ENCODE measurements at places on chromosomes 1 and 21.

DNA sequence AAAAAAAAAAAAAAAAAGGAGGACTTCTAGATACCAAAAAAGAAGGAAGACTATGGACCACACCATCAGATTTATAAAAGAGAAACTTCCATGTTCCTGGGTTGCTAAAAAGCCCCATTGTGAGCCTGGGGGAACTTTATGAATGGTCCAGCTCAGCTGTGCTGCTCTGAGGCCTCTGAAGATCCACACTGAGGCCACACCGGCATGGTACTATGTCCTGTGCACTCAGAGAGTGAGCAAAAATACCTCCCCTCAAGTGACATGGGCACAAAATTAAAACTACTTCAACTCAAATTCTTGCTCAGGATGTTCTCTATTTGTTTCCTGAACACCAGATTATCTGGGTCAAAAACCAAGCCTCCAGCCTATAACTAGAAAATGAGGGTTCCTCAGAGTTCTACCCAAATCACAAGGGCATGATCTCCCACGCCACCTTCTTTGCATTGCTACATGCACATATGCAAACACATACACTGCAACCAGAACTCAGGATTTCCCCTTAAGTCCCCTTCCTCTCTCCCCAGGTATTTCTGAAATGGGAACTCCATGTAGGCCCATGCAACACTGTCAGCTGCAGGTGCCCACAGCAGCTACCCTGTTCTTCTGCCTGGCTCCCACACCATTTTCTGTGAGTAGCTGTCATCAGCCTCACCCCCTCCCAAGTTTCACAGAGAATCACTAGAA is 94.4 kb downstream of the SH3GLB1 start:
- no peak for DNase-seq

- no peak for DNase-seq
These were observed 20.7 kb upstream of the ABCB10 start for GRCh38 chr1:229579059-229579673.

- DNase-seq = no peak
These were observed 22.9 kb upstream of the PKN2 start for GRCh38 chr1:88661188-88661587.

- DNase-seq = no peak
These were observed 12.3 kb downstream of the FAM3B start for GRCh38 chr21:41328660-41329607.

GRCh38 chr21:33075128-33075527 is 5.2 kb downstream of the OLIG1 start:
- no peak for DNase-seq

DNA sequence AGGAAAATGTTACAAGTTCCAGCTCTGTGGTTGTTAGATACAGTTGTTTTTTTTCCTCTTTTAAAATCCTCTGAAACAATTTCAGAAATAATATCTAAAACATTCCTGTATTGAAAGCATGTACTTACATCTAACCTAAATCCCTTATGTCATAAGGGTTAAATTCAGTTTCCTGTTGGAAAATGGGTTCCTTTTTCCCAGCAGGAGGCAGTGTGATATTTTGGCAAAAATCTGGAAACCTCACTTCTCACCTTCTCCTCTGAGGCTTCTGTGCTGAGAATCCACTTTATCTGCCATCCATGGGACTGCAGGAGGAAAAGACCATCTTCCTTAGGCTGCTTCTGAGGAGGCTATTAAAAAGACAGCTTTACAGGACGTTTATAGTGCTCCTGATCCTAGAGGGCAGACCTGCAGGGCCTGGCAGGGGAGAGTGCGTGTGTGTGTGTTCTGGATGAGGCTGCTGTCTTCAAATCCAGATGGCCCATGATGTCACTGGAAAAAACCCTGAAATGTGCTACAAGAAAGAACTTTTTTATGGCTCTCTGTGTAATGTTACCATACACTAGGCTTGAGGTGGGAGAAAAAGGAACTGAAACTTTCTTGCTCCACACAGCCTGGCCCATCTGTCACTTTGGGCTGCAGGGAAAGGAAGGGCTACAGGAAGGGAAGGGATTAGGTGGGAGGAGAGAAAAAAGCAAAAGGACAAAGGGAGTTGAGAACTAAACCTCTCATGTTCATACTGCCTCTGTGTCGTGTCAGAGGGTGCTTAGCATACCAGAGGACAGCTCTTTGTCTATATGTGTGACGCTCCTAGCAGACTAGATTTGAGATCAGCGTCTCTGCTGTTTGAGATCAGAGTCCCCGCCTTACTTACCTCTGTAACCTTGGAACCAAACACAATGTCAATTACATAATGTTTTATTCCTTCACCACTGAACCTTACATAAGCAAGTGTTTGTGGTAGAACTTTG is 379.2 kb upstream of the SPAG17 start:
- DNase-seq = no peak

DNA sequence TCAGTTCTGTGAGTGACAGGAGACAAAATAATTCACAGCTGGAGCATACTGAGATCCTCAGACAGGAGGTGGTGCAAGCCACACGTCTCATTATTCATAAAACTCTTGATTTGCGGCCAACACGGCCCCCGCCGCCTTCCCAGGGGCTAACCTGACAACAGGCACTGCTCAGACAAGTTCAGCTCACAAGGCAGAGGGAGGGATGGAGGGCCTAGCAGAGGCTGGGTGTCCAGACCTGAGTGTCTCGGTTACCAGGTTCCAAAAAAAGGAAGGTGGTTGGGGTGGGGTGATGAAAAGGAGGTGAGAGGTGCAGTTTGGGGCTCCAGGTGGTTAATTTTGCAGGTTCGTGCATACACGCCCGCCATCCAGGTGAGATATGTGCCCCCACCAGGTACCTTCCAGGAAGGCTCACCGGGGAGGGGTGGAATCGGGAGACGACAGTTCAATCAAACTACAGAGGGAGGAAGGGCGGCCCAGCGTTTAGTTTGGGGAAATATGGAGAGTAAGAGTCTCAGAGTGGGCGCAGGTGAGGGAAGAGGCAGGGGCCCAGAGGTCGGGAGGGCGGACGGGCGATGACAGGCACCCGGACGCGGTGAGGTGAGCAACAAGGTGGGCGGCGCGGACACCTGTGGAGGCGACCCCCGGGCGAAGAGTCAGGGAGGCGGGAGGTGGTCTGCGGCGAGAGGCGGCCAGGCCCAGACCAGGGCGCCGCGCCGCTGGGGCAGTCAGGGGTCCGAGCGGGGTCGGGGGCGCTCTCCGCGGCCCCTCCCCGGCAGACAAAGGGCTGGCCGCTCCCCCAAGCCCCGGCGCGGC is 629 bp downstream of the CTNNBIP1 start:
- DNase-seq = peak; percentile 21

DNA sequence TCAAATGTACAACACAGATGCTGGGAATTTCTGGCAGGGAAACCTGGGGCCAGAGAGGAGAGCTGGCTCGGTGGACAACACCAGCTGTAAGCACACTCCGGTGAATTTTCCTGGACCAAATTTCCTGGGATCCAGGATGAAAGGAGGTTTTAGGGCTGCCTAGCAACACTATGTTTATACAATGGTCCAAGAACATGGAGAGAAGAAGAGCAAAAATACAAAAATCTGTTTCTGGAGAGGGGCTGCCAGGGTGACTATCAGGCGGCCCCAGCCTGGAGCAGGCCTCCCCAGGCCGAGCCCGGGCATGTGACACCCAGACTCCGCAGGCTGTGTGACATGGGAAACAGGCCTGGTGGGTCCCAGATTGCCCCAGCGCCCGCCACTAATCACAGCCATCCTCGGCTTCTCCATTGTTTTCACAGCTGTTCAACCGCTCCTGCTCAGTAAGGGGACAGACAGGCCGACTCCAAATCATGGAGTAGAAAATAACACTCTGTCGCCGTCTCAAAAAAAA is 336.0 kb upstream of the NFIA start:
- no peak for DNase-seq

DNA sequence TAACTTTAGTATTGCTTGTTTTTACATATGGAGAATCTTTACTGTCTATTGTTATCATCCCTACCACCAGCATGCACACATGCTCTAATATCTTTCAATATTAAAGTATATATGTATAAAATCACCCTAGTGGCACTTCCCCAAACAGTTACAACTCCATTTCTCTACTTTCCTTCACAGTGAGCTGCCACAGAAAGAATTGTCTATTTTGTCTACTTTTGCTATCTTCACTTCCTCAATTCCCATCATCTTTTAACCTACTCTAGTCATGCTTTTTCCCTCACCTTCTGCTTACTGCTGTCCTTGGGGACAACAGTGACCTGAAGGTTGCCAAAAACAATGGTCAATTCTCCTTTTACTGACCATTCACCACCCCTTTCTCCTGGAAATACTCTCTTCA is 59.2 kb downstream of the VCAM1 start:
- no peak for DNase-seq

- DNase-seq = no peak
These were observed 41.2 kb upstream of the TDRD10 start for GRCh38 chr1:154460695-154461260.

DNA sequence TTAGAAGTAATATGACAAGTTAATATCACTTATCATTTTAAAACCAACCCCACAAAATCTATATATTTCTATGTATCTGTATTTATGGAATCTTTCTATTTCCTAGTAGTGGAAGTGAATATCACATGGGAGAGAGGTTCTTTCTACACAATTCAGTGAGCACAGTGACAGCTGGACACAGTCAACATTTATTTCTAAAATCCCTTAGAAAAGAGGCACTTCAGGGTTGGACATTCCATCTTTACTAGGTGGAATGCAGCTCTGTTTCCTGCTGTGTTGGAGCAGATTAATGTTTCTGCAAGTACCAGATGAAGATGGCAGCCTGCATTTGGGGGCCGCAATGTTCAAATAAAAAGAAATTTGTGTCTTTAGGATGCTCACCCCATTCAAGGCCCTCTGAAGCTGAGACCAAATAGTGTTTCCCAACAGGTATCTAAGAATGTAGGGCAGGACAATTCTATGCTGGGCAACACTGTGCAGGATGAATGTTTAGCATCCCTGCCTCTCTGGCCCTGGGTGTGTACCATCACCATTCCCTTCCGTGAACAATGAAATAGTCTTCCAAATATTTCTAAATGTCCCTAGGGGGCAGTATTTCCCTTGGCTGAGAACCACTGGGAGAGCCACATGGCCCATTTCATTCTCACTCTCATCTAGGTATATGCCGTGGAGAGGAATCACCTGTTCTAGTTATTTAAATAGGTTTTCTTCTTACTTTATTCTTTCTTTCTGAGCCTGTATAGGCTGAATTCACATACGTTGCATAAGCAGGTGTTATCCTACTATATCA is 394.8 kb downstream of the PRDM2 start:
- DNase-seq = no peak

DNA sequence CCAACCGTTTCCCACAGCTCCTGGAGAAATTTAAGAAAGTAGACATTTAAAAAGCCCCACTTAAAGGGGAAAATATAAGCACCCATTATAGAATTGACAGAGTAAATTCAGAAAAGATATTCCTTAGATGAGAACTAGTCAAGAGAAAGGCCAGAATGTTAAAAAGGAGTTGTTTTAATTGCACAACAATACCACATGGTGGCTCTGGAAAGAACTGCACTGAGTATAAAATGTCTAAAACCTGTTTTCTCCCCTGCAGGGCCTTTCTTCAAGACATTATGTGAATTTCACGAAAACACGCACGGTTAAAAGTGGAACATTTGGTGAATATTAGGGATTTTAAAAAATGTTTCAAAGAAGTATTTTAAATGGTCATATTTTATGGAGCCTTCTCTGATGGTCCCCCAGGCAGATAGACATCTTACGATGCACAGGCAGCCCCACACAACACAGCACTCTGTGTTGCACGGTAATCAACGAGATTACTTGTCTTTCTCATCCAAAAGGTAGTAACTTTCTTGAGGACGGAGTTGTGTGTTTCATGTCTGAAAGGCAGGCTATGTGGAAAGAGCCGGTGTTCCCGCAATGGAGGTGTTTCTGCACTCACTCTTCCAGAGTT is 101.9 kb downstream of the PRRX1 start:
- DNase-seq = no peak

DNA sequence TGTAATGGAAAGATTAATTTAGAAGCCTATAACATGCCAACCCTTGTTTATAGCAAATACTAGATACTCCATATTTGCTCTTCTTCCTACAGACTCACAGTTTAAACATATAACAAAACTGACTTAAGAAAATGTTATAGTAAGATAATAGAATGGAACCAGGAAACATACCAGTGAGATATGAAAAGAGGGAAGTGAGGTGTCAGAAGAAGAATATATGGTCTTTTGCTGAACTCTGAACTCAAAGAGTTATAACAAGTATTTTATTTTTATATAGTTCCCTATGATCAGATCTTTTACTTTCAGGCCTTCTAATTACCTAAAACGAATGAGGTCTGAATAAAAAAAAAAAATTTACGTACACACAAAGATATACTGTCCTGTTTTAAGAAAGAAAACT is 20.9 kb downstream of the TMED5 start:
- no peak for DNase-seq
